ENCODE measurements at places on chromosomes 16 and 17. TPM values are rescaled to one million over a fixed set of nuclear protein-coding genes. Genes with fewer than 3 reads are reported as not detected.
A peak's percentile ranks its signal among the peaks of the same experiment; 100 is the strongest.

Gene IFI35
- 3.1 TPM for total RNA-seq

Gene QRICH2
- total RNA-seq: 2.2 TPM

Gene PYY
- 1.7 TPM for total RNA-seq

Gene KRT25
- total RNA-seq: not detected

Gene VASN
- total RNA-seq: 10.8 TPM

Gene NAGS
- 3.7 TPM for total RNA-seq

Gene PSKH1
- total RNA-seq: 28.6 TPM

Gene GID4
- 11.9 TPM for total RNA-seq

Gene KRTAP9-4
- not detected for total RNA-seq

Gene PTGES3L
- total RNA-seq: 4.0 TPM

Gene DCAF7
- 88.8 TPM for total RNA-seq

GRCh38 chr16:89931305-89931896 lies 8.3 kb downstream of the TUBB3 start:
- H3K36me3 ChIP-seq: peaks cover 64% of the 10 kb centered on the region
- no peaks in the 10 kb centered on the region for H3K27me3 ChIP-seq
- no peak overlapping the region for H3K4me3 ChIP-seq
- H3K4me1 ChIP-seq: no peaks in the 10 kb centered on the region
- H3K27ac ChIP-seq: no peak overlapping the region

DNA sequence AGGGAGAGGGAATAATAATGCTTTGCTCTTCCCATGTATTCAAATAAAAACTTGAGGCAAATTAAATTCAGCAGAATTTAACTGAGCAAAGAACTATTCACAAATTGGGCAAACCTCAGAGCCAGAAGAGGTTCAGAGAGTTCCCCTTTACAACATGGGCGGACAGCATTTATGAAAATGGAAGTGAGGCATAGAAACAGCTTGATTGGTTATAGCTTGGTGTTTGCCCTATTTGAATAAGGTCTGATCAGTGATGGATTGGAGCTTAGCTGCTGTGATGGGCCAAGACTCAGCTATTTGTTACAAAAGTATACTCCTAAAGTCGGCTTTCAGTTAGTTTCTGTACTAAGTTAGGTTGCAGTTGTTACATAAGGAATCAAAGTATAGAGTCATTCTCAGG lies 63.0 kb downstream of the TMEM100 start:
- H3K27me3 ChIP-seq: no peaks in the 10 kb centered on the region
- no peak for DNase-seq
- no peak overlapping the region for H3K4me3 ChIP-seq
- H3K36me3 ChIP-seq: no peaks in the 10 kb centered on the region
- no peak overlapping the region for H3K27ac ChIP-seq

GRCh38 chr17:29138971-29139691 lies 41.1 kb downstream of the MYO18A start:
- H3K27me3 ChIP-seq: no peaks in the 10 kb centered on the region
- no peak for DNase-seq
- no peak overlapping the region for H3K27ac ChIP-seq
- H3K4me1 ChIP-seq: no peaks in the 10 kb centered on the region
- peak overlapping the region; percentile 35 for H3K4me3 ChIP-seq

GRCh38 chr17:63546308-63547082 lies 3.8 kb upstream of the DCAF7 start:
- no peak overlapping the region for H3K4me3 ChIP-seq
- H3K27me3 ChIP-seq: no peaks in the 10 kb centered on the region
- no peaks in the 10 kb centered on the region for H3K4me1 ChIP-seq
- no peak overlapping the region for H3K27ac ChIP-seq
- no peaks in the 10 kb centered on the region for H3K36me3 ChIP-seq
- DNase-seq: no peak

- H3K27me3 ChIP-seq: no peaks in the 10 kb centered on the region
- no peaks in the 10 kb centered on the region for H3K36me3 ChIP-seq
- H3K4me1 ChIP-seq: peaks cover 1% of the 10 kb centered on the region
- no peak for DNase-seq
Observed at GRCh38 chr17:75637551-75637950, 4.3 kb downstream of the SMIM5 start.

DNA sequence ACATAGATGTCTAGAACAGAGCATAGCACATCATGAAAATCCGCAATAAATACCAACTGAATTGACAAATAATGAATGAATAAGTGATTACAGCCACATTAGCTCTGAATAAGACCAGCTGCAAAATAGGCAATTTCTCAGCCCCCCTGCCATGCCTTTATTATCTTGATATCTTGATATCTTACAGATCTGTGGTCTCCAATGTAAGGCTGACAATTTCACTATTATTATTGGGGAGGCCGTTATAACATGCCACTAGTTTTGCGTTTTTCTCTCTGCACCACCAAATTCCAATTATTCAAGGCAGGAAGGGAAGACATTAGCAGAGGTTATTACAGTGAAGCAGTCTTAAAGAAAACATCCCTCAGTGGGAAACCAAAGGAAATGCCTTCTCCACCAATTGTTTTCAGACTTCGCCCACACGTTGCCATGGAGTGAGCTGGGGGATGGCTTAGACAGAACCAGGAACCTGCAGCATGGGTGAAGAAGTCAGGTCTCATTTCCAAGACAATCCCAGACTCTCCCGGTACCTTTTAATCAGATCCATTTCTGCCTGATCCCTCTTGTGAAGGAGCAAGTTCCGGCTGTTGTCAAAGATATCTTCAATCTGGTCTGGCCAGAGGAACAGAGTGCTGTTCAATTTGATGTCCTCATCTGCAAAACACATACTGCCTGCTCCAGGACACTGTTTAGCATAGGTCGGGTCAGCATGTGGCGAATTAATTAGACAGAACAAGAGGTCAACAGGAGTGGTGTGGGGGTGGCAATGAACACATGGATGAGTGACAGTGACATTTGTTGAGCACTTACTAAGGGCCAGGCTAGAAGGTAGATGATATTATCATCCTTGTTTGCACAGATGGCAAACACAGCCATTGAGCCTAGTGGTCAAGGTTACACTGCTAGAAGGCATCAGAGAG lies 46.4 kb downstream of the DNAH3 start:
- peaks cover 9% of the 10 kb centered on the region for H3K4me1 ChIP-seq
- DNase-seq: no peak
- no peaks in the 10 kb centered on the region for H3K36me3 ChIP-seq

DNA sequence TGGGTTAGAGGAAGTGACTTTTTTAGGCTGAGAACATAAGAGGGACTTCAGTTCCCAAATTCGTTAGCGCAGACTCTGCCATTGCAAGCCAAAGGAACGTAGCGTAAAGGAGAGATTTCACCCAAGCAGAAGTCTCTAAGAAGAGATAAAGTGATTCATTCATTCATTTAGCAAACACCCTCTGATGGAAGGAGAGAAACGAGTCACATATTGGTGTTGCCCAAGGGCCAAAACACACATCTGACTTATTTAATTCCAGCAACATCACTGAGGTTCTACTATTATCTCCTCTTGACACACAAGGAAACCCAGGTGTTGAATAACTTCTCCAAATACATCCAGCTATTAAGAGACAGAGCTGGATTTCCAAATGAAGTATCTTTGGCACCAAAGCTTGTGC lies 85.7 kb upstream of the CACNG3 start:
- H3K36me3 ChIP-seq: no peaks in the 10 kb centered on the region
- no peak for DNase-seq
- no peaks in the 10 kb centered on the region for H3K4me1 ChIP-seq
- no peak overlapping the region for H3K27ac ChIP-seq

- no peak overlapping the region for H3K4me3 ChIP-seq
- peak; percentile 77 for DNase-seq
- peaks cover 18% of the 10 kb centered on the region for H3K36me3 ChIP-seq
- H3K4me1 ChIP-seq: 0 out of 2 replicates have a peak, but pooled peaks cover 2% of the 10 kb centered on the region
Observed at GRCh38 chr16:69890114-69890891, 60.8 kb upstream of the CLEC18A start.

- H3K4me1 ChIP-seq: no peaks in the 10 kb centered on the region
- H3K4me3 ChIP-seq: no peak overlapping the region
- H3K36me3 ChIP-seq: no peaks in the 10 kb centered on the region
Observed at GRCh38 chr16:89065458-89065822, 28.2 kb upstream of the ACSF3 start.

- H3K4me1 ChIP-seq: peaks cover 14% of the 10 kb centered on the region
- no peak overlapping the region for H3K4me3 ChIP-seq
- H3K36me3 ChIP-seq: peaks cover 14% of the 10 kb centered on the region
- peak; percentile 75 for DNase-seq
- H3K27me3 ChIP-seq: no peaks in the 10 kb centered on the region
Observed at GRCh38 chr16:81650982-81651562, 128.0 kb upstream of the PLCG2 start.

- H3K27me3 ChIP-seq: no peaks in the 10 kb centered on the region
- DNase-seq: peak; percentile 59
- H3K36me3 ChIP-seq: no peaks in the 10 kb centered on the region
- no peak overlapping the region for H3K4me3 ChIP-seq
- peaks cover 3% of the 10 kb centered on the region for H3K4me1 ChIP-seq
Observed at GRCh38 chr17:7707446-7707845, 2.4 kb downstream of the EFNB3 start.

DNA sequence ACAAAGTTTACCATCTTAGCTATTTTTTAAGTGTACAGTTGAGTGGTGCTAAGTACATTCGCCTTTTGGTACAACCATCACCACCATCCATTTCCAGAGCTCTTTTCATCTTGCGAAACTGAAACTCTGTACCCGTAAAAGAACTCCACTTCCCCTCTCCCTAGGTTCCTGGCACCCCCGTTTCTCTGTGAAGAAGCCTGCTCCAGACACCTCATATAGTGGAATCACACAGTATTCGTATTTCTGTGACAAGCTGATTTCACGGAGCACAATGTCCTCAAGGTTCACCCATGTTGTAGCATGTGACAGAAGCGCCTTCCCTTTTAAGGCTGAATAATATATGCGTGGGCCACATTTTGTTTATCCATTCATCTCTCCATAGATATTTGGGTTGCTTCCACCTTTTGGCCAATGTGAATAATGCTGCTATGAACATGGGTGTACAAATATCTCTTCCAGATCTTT lies 54.2 kb upstream of the MAP3K14 start:
- H3K36me3 ChIP-seq: no peaks in the 10 kb centered on the region
- H3K27me3 ChIP-seq: no peaks in the 10 kb centered on the region

- no peak overlapping the region for H3K4me3 ChIP-seq
- no peaks in the 10 kb centered on the region for H3K4me1 ChIP-seq
- peaks cover 10% of the 10 kb centered on the region for H3K36me3 ChIP-seq
- no peaks in the 10 kb centered on the region for H3K27me3 ChIP-seq
- DNase-seq: no peak
Observed at GRCh38 chr16:71762186-71762585, 37.7 kb upstream of the PHLPP2 start.

DNA sequence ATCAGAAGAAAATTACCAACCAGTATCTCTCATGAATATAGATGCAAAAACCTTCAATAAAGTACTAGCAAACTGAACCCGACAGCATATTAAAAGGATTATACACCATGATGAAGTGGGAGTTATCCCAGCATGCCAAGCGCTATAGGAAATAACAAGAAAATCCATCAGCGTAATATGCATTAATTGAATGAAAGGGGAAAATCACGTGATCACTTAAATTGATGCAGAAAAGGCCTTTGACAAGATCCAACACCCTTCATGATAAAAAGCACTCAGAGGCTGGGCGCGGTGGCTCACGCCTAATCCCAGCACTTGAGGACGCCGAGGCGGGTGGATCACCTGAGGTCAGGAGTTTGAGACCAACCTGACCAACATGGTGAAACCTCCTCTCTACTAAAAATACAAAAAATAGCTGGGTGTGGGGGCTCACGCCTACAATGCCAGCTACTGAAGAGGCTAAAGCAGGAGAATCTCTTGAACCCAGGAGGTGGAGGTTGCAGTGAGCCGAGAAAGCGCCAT lies 4.8 kb downstream of the CTRB2 start:
- DNase-seq: no peak
- no peaks in the 10 kb centered on the region for H3K36me3 ChIP-seq
- no peaks in the 10 kb centered on the region for H3K4me1 ChIP-seq
- H3K4me3 ChIP-seq: no peak overlapping the region
- H3K27me3 ChIP-seq: no peaks in the 10 kb centered on the region

GRCh38 chr17:56945938-56946505 lies 14.8 kb downstream of the COIL start:
- no peaks in the 10 kb centered on the region for H3K4me1 ChIP-seq
- H3K36me3 ChIP-seq: peaks cover 47% of the 10 kb centered on the region

DNA sequence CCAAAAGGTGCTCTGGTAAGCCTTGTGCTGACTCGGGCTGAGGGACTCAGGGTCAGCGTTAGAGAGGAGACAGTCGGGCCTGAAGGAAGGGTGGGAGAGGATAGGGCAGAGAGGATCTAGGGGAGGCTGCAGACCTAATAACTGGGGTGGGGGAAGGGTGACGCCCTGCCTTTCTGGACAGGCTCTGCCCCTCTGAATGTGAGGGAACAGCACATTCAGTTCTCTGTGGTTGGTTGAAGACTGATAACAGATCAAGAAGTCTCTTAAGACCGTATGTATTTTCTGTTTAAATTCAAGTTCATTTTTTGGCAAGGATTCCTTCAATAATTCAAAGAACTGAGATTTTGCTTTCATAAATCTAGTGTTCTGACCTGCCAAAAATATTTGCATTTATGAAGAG lies 56.2 kb upstream of the TEKT3 start:
- H3K36me3 ChIP-seq: no peaks in the 10 kb centered on the region
- H3K4me1 ChIP-seq: no peaks in the 10 kb centered on the region
- H3K27ac ChIP-seq: no peak overlapping the region
- H3K4me3 ChIP-seq: no peak overlapping the region

DNA sequence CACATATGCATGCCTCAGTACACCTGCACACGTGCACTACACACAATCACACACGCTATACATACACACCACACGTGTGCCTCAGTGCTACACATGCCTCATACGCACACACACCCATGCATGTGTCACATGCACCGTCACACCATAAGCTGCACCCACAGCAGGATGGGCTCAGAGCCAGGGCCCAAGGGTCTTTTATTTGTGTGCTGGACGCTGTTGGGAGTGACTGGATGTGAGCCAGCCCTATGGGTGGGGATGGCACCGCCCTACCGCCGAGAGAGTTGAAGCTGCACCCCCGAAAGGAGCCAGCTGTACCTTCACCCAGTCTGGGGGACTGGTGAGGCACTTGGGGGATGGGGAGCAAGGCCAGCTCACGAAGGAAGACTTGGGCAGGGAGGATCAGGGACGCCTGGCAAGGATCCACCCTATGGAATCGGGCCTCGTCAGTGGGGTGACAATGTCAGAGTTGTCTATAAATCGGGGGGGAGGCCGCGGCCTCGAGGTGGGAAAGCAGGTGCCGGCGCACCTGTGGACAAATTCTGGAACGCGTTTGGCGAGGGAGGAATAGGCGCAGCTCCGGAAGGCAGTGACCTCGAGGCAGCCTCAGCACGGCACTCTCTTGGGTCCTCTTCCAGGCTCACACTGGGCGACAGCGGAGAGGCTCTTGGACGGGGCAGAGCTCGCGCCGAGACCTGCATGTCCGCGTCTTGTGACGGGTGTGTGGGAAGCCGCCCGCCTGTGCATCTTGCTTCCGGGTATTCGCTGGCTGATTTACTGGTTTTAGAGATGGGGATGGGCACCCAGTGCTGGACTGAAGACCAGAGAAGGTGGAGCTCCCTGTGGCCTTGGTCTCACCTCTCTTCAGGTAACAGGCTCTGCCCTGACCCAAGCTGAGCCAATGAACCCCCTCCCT lies 7.3 kb downstream of the RGS11 start:
- H3K27me3 ChIP-seq: no peaks in the 10 kb centered on the region
- no peaks in the 10 kb centered on the region for H3K4me1 ChIP-seq
- no peak overlapping the region for H3K27ac ChIP-seq
- peaks cover 8% of the 10 kb centered on the region for H3K36me3 ChIP-seq
- DNase-seq: peak; percentile 38
